ENCODE measurements at places on chromosomes 4 and X. TPM values are rescaled to one million over a fixed set of nuclear protein-coding genes. Genes with fewer than 3 reads are reported as not detected.
A peak's percentile ranks its signal among the peaks of the same experiment; 100 is the strongest.

Gene KIAA0232
- 20.8 TPM for polyA plus RNA-seq

Gene CT47B1
- polyA plus RNA-seq = not detected

DNA sequence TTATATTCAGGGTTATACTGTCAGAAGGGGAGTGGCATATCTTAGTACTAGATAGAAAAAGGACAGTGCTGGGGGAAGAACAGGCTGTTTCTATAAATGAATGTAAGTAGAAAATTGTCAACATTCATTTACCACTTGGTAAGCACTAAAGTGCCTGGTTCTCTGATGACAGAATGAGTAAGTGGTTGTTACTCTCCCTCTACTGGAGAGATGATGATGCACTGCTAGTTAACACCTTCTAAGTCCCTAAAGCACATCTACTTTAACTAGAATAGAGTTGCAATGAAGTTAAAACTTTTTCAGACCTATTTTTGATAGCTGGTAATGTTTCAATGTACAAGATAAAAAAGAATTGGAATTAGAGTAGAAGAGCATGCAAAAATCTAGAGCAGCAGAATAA lies 214.5 kb downstream of the KLHL4 start:
- DNase-seq = no peak

- peak; percentile 66 for DNase-seq
Measured at GRCh38 chr4:181998398-181999295, 244.6 kb upstream of the TENM3 start.

Gene AFF2
- polyA plus RNA-seq = 0.61 TPM
